ENCODE measurements at places on chromosomes 6 and 20.

GRCh38 chr20:50679753-50680104 lies 11.6 kb downstream of the RIPOR3 start:
- DNase-seq, result no peak

- no peak for DNase-seq
Observed at GRCh38 chr6:159461266-159461665, 231.8 kb downstream of the SOD2 start.

DNA sequence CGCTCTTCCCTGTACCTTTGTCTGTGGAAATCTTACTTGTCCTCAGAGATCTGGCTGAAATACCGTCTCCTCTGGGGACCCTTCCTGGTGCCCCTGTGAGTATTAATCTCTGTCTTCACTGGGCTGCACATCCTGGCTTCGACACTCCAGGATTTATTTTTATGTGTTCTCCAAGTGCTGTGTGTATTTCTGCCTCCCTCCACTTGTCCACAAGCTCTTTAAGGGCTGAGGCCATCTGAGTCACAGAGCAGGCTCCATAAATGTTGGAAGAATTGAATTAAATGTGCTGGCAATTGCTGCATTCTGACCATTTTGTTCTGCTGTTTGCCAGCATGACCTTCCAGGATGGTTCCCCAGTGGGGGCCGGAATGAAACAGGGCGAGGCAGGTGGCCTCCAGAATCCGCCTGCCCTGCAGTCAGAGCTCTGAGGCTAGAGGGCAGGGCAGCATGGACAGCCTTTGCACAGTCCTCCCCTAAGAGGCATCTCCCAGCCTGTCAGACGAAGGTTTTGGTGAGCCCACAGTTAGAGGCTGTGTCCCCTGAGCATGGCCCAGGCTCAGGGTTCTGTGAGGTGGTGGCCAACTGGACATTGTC lies 105.8 kb downstream of the DLGAP4 start:
- DNase-seq, result no peak

DNA sequence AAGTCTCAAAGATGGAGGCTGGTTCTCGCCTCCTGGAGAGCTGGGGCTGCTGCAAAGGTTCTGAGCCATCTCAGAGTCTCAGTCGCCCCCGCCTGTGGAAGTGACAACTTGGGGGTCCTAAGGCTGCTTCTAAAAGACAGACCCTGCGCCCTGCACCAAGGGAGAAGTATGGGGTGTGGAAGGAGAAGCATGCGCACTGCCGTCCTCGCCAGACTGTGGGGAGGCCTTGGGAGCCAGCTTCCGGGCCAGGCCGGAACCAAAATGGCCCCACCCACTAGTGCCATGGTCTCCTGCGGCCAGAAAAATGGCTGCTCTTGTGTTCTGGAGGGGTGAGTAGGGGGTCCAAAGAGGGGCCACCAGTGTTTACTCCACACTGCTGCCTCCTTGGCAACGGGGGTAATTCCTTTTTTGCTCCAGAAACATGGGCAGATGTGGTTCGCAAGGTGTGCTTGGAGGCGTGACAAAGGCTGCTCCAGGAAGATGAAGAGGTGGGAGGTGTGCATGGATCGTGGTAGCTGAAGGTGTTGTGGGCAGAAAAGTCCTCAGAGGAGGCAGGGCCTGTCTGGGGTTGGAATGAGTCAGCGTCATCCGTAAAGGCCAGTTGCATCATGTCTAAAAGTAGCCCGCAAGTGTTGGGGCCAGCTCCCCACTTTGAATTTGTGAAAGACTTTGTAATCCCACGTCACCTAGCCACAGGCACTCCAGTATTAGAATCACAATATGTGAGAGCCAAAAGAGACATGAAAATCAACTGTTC lies 329.8 kb upstream of the SOX4 start:
- DNase-seq, result peak; percentile 8

- peak; percentile 89 for DNase-seq
Observed at GRCh38 chr6:113447088-113447831, 409.9 kb upstream of the MARCKS start.

- no peak for DNase-seq
Observed at GRCh38 chr6:26383624-26384417, 913 bp downstream of the BTN2A2 start.

DNA sequence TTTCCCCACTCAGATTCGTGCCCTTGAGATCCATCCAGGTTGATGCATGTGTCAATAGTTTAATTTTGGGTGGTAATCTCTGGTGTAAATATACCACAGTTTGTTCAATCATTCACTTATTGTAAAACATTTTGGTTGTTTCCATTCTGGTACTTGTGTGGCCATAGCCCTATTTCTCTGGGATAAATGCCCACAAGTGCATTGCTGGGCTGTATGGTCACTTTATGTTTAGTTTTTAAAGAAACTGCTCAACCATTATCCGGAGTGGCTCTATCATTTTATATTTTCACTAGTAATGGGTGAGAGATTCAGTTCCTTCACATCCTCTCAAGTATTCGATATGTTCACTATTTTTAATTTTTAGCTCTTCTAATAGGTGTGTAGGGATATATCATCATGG lies 60.7 kb upstream of the RNF24 start:
- DNase-seq, result no peak

GRCh38 chr20:56766528-56766927 lies 137.4 kb downstream of the TFAP2C start:
- DNase-seq, result no peak

GRCh38 chr6:37507690-37508421 lies 8.2 kb upstream of the CCDC167 start:
- no peak for DNase-seq

- DNase-seq, result no peak
Observed at GRCh38 chr6:120202878-120203277, 853.3 kb upstream of the MAN1A1 start.

- DNase-seq, result no peak
Observed at GRCh38 chr6:70474751-70475150, 61.4 kb downstream of the FAM135A start.

- DNase-seq, result no peak
Observed at GRCh38 chr6:108739496-108740330, 108.5 kb upstream of the ARMC2 start.

GRCh38 chr20:33915726-33916331 lies 77.9 kb upstream of the RALY start:
- no peak for DNase-seq

DNA sequence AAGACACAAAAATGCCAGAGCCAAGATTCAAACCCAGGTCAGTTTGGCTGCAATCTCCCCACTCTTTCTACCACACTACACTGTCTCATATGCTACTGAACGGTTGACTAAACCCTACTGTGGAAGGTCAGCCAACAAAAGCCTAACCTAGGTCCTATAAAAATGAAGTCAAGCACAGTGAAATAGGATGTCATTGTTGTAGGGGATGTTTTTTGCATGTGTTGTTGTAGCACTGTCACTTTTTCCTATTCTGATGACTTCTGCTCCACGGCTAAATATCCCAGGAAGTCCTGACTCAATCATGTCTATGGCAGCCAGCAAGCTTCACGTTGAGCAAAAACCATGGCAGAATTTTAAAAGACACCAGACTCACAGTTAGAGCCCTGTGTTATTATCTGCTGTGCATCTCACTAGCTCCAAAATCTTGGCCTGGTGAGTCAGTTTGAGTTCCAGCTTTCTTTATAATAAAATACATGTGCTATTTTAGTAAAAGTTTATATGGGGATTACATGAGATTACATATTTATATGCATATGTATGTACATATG lies 322.1 kb upstream of the NT5E start:
- no peak for DNase-seq

DNA sequence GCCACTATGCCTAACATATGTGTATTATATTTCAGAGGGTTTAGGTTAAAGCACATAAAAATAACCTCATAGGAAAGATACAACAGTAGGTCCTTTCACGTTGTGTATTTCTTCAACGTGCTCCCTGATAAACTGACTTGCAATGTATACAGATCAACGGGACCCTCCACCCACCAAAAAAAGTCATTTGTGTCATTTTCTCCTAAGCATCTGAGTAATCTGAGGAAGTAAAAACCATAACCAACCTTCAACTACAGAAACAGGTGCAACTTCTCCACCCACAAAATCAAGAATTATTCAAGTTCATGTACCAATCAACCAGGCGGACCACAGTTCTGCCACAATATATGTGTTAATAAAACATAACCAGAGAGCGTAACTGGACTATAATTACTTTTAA lies 54.9 kb upstream of the NHSL1 start:
- DNase-seq, result no peak

- no peak for DNase-seq
Observed at GRCh38 chr6:139030228-139030963, 1.9 kb downstream of the ABRACL start.

DNA sequence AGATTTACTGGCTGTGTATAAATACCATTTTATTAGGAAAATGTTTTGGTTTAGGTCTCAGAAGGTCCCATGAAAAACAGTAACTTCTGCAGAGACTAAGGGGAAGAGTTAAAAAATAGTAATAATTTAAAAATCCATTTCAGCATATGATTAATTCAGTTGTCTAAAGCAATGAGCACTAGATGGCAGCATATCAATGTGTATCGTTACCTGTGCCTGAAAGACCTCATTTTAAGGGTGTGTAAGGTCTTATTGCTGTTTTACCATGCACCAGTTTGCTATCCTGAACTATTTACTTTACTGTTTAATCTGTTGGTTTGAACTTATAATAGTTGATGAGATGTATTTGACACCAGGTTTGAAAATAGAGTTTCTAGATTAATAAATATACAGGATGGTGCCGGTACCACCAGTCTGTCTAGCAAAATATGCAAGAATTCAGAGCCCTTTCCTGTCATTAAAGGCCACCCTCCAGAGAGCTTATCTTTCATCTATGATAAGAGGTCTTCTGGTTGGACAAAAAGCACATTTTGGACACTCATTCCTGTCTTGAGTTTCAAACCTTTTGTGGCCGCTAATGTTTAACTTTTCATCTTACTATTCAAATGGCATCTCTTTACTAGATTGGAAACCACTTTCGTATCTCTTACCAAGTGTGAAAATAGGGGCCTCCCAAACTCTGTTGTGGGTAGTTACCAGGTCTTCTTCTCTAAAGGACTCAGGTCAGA lies 8.9 kb upstream of the AHI1 start:
- no peak for DNase-seq

GRCh38 chr6:144150710-144151657 lies 667 bp downstream of the STX11 start:
- DNase-seq, result no peak

- DNase-seq, result peak; percentile 94
Observed at GRCh38 chr6:958488-958887, 265.5 kb upstream of the EXOC2 start.

DNA sequence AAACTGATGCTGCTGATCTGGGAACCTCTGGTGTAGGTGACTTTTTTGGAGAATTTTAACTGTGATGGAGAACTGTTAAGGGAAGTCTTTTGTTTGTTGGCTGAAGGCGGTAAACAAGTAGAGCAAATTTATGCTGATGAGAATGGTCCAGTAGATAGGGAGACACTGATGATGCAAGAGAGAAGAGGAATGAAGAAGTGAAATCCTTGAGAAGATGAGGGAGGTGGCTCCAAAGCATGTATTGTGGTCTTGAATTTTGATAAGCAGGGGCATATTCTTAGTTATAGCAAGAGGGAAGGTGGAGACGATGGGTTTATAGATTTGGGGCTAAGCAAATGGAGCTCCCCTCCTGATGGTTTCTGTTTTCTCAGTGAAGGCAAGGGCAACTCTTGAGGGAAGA lies 22.0 kb downstream of the MAPK14 start:
- DNase-seq, result no peak

- no peak for DNase-seq
Observed at GRCh38 chr6:4463236-4463635, 313.0 kb upstream of the CDYL start.

GRCh38 chr6:69790629-69791028 lies 6.2 kb downstream of the LMBRD1 start:
- DNase-seq, result no peak

DNA sequence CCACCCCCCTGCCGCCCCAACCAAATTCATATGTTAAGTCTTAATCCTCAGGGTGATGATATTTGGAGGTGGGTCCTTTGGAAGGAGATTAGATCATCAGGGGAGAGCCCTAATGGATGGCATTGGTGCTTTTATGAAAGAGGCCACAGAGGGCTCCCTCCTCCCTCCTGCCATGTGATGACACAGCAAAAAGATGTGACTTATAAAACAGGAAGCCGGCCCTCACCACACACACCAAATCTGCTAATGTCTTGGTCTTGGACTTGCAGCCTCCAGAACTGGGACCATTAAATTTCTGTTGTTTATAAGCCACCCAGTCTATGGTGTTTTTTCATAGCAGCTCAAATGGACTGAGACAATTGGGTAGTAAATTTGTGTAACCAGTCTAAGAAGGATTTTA lies 176.3 kb downstream of the ADGRG6 start:
- no peak for DNase-seq

GRCh38 chr6:32960563-32960962 lies 7.7 kb upstream of the HLA-DMA start:
- DNase-seq, result no peak

GRCh38 chr20:38125157-38126056 lies 39.7 kb downstream of the TGM2 start:
- no peak for DNase-seq

Data from fibroblast of skin of left quadriceps (primary cell).